ENCODE measurements at places on chromosomes 13 and 19.
A peak's percentile ranks its signal among the peaks of the same experiment; 100 is the strongest.

DNA sequence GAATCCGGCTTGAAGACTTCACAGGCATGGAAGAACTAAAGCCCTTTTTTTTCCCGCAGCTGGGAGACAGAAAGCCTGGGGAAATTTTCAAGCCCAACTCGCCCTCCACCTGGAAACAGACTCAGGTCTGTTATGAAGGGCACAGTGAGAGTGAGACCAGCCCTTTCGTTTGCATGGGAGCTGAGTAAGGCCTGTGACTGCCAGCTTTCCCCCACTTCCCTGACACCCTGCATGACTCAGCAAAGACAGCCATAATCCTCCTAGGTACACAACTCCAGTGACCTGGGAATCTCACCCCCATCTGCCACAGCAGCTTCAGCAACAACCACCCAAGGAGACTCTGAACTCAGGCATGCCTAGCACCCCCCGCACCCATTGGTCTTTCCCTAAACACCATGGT lies 87.6 kb upstream of the ZNF91 start:
- no peak for DNase-seq

DNA sequence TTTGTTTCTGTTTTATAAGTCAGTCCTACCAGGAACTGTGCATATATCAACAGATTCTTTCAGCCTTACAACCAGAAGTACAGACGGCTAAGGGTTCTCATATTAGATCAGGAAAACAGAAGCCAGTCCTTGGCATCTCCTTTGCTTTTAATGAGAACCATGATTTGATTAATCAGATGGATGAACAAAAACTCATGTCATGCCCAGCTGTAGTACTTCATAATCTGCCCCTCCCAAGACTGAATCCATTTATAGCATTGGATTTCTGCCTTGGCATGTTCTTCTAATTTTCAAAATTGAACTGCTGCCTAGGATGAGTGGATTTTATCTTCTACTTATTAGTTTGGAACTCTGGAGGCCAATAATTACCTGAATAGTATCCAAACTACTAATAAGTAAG lies 617.2 kb downstream of the SLITRK5 start:
- no peak for DNase-seq

DNA sequence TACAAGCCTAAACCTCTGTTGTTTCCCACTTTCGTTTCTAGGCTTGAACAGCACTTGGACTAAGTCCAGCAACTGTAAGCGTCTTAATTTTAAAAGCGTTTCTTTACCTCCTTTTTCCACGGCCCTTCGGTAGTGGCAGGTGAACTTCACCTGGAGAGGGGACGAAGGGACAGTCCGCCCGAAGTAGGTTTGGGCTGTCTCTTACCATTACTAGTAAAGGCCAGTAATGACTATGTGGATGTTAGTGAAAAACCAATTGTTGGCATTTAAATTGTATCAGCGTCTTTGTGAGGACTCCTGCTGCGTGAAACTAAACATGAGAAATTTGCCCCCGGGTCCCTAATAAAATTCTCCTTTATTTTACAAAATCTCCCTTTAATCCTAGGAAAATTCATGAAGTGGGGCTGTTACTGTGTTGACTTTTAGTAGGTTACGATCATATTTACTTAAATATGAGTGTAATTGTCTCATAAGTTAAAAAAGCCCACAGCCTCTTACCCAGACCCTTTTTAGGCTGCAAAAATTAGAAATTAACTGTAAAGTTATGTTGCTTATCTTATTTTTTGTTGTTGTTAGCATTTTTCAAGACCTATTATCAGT lies 983 bp downstream of the ITM2B start:
- DNase-seq = peak; percentile 77

DNA sequence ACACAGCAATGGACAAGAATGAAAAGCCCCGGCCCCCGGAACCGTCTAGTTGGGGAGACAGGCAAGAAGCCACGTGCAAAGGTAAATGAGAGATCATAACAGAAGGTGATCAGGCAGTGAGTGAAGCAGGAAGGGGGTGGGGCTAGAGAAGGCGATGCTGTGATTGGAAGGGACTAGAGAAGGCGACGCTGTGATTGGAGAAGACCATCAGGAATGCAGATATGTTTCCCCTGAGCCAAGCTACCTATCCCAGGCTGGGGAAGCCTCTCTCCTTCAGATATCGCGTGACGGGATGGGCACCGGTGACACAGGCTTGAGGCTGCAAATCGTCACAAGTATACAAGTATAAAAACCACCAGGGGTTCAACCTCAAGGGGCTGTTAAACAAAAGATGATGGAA lies 21.8 kb downstream of the DCAF15 start:
- DNase-seq = no peak

- no peak for DNase-seq
These were observed 4.3 kb upstream of the PALM3 start for GRCh38 chr19:14066134-14066533.

- no peak for DNase-seq
These were observed 8.0 kb downstream of the LSM14A start for GRCh38 chr19:34180273-34180672.

DNA sequence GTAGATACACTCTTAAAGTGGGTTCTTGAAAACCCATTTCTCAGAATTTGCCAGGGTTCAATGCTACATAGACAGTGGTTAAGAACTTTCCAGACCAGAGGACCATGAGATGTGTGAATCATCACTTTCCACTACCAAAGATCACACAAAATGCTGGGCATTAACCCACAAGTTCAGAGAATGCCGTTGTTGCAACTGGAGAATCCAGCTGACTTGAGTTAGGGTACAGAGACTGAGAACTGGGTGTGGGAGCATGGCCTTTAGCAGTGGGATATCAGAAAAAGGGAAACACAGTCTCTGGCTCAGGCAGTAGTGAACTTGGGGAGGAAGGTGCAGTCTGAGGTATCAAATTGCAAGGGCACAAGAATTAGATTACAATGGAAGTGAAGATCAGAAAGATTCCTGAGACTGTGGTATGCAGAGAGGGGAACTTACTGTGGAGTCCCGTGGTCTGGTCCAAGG lies 51.5 kb upstream of the WDFY2 start:
- no peak for DNase-seq

DNA sequence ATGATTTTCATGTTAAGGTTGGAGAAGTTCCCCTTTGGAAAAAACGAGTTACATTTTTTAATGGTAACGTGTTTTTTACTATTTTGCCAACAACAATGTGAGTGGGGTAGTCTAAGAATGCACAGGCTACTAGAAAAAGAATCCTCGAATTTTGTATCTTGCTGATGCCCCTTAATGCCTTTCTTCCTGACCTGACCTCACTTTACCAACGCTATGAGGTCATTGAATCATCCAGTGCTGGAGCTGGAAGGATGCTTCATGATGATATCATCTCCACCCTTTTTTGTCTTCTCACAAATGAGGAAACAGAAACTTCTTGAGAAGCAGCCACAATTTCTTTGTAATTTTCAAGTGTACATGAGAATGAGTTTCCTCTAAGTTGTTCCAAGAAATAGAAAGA lies 8.2 kb upstream of the UBL3 start:
- DNase-seq = no peak

GRCh38 chr19:39752390-39752789 lies 14.6 kb upstream of the CLC start:
- DNase-seq = no peak

DNA sequence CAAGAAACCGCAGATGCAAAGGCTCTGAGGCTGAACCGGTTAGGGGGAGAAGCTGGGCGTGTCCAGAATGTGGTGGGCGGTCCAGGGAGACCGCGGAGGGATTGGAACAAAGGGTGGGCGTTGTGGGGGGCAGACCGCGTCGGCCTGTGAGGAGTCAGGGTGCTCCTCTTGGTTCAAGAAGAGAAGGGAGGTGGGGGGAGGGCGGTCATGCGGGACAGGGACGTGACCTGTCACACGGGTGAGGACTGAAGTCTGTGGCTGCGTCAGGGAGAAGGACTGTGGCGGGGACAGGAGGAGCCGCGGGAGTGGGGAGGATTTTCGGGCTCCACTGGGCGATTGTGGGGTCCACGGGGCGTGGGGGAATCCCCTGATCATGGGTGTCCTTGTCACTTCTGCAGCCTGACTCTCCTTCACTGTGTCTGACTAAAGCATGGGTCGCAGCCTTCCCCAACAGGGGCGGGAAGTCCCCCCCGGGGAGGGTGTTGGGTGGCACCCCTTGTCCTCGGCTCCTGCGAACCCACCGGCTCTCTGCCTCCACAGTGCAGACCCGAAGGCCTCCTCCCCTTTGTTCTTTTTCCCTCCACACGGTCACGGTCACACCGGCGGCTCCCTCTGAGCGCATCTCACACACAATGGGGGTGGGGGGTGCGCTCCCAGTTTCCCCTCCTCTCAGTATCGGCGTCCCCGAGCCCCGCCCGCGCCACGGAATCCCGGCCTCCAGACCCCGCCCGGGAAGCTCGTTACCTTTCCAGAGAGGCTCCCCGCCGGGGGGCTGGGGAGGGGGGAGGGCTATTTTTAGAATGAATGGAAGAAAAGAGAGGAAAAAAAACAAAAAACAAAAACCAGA lies 16.4 kb upstream of the KCNN1 start:
- peak; percentile 27 for DNase-seq

DNA sequence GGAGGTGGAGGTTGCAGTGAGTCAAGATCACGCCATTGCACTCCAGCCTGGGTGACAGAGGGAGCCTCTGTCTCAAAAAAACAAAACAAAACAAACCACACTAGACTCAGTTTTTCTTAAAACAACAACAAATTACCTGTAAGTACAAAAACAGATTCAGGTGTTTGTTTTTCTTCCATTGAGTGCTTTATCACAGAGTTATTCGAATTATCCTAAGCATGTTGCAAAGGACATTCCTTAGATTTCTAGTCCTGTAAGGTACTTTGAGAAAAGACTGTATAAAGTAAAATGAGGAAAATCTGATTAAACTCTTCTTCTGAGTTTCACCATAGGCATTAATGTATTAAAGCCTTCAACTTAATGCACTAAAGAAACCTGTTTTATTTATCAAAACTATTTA lies 2.2 kb upstream of the EEF1AKMT1 start:
- no peak for DNase-seq

- no peak for DNase-seq
These were observed 705 bp downstream of the STXBP2 start for GRCh38 chr19:7637374-7638256.

- no peak for DNase-seq
These were observed 330.5 kb upstream of the KLF12 start for GRCh38 chr13:74464670-74465069.

GRCh38 chr13:104810242-104810641 lies 1725.2 kb downstream of the EFNB2 start:
- no peak for DNase-seq

DNA sequence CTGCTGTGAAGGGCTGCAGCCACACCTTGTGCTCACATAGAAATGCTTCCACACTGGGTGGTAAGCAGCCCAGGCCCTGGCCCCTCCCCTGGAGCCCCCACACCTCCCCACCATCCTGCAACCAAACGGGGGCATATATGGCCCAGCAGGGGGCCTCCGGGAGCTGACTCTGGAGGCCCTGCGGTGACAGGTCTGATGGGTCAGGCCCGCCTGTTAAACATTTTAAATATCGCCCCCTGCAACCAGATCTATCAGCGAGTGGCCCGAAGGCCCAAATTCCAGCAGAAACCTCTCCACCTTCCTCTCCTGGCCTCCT lies 48.0 kb upstream of the KATNAL1 start:
- no peak for DNase-seq

DNA sequence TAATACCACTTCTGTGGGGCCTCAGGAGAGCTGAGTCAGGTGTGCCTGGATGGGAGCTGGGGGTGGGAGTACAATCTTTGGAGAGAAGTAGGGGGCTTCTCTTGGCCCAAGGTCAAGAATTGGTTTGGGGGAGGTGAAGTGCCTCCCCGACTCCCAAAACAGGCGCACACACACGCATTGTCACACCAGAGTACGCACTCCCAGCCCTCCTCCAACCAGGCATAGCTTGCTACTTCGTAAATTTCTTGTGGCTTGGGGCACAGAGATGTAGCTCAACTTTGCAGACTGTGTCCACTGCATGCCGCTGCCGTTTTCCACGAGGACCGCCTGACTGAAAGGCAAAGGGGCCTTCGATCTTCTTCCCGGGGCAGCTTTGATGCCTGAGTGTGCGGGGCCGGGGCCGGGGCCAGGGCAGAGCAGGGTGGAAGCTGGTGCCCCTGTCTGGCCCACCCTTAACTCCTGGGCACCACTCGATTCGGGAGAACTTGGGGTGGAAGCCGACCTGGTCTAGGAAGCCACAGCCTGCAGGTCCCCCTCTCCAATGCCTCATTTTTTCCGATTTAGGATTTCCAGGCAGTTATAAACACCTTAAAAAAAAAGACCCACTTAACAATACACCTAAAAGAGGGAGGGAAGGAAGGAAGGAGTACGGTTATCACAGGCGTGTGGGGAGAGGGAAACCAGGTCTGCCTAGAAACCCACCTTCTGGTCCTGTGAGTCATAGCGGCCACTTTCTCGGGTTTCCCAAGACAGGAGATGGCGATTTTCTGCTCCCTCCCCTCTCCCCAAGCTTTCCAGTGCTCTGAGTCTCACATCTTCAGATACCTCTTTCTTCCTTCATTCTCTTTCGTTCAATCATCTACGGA lies 5.8 kb upstream of the TSHZ3 start:
- no peak for DNase-seq

DNA sequence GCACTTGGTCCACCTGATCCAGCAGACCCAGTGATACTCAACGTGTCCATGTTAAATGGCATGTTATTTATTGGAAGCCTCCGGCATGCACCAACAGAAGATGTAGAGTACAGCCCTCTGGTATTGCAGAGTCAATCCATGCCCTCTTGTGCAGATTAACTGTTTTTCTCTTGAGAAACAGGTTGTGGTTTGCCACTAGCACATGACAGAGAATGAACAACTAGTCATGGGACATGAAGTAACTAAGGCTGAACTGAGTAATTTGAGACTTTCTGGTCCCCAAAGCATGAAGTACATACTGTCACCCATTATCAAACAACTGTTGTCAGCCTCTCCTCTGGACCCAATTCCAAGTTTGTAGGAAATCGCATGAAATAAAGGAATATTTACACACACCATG lies 3.2 kb downstream of the ZNF562 start:
- no peak for DNase-seq

- peak; percentile 99 for DNase-seq
These were observed at the start of gene ERVK3-1 for GRCh38 chr19:58305065-58305931. TSS of gene ERVK3-1 (plus strand) at chr19:58305377. CDS start at chr19:58312169, 6,792 bp downstream.

DNA sequence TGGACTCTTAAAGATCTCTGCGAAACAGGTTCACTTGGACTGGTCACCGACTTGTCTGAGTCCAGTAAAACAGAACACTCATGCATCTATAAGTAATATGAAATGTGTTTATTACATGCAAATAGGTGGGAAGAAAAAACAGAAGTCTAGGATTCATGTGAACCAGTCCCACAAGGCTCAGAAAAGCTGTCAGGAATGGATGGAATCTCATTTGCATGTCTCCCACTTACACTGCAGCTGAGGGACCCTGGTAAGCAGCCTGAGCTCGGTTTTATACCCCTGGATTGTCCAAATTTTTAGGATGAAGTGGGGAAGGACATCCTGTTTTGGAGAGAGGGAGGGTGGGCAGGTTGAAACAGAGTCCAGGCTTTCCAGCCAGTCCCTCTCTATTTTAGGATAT lies 1545.1 kb upstream of the PCDH20 start:
- DNase-seq = no peak

DNA sequence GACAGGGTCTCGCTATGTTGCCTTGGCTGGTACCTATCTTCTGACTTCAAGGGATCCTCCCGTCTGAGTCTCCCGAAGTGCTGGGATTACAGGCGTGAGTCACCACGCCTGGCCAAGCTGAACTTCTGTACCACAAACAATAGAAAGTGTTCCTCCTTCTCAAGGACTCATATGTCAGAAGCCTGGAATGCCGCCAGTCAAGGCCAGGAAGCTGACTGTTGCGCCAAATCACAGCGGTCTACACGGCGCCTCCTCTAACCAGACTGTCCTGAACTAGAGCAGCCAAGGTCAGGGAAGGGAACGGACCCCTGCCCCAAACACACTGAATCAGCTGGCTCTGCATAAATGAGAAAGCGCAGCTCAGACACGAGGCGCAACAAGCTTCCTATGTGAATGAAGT lies 14.6 kb downstream of the RAB20 start:
- DNase-seq = peak; percentile 97

- no peak for DNase-seq
These were observed 3.7 kb downstream of the GADD45B start for GRCh38 chr19:2479556-2480194.
